NCI-H2081 treated with DMSO at 0.1 percent for 48 hours (cell line): ENCODE measurements at places on chromosomes 5 and 9.

GRCh38 chr5:83745816-83746215, 25.2 kb upstream of the HAPLN1 start:
- DNase-seq = no peak

GRCh38 chr5:166898166-166898565, 1393.3 kb upstream of the WWC1 start:
- no peak for DNase-seq

DNA sequence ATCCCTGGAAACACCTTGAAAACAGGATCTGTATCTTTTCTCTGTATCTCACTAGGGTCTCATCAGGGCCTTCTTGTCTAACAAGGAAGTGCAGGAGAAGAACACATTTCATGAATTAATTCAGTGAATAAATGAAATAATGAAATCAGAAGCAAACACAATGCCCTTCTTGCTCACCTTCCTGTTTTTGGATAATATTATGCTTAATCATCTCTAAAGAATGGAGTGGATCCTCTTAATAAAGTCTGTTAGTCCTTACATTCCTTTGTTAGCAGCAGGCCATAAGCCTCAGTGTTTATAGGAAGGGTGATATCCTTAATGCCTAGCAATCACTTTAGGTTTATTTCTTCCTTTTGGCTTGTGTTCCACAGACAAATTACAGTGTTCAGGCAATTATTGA, 837.1 kb upstream of the SEMA6A start:
- DNase-seq = no peak

- no peak for DNase-seq
These were observed 694.6 kb downstream of the DNAH5 start for GRCh38 chr5:13249854-13250253.

- DNase-seq = no peak
These were observed 11.1 kb downstream of the GM2A start for GRCh38 chr5:151264113-151264512.

DNA sequence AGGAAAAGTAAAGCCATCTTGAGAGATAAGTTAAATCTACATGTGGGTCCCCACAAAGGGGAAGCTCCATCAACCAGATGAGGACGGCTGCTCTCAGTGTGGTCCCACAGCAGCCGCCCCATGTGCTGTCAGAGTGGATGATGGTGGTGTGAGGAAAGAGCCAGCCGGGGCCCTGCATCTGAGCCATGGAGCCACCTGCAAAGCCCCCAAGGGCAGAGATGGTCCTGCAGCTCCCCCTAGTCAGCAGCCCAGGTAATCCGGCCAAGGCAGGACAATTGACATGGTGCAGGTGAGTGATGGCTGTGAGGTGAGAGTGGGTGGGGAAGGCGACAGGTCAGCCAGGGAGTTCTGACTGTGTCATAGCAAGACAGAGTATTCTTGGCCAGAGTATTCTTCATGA, 458.8 kb downstream of the ICE1 start:
- peak; percentile 18 for DNase-seq

- no peak for DNase-seq
These were observed 446.1 kb upstream of the CDH6 start for GRCh38 chr5:30747412-30747811.

- no peak for DNase-seq
These were observed 83.8 kb downstream of the SEMA4D start for GRCh38 chr9:89413963-89414638.

DNA sequence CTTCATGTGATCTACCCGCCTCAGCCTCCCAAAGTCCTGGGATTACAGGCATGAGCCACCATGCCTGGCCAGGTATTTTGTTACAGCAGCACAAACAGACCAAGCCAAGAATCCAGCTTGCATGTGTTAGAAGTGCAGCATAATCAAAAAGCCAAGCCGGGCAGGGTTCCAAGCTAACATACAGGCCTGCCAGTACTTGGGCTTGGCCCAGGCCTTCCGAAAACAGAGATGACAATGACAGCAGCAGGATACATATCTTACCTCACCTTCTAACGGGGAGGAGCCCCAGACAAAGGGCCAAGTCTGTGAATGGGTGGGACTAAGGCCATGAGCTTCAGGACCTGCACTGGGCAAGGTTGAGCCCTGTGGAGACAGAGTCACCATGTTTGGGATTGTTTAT, 91.4 kb upstream of the ZNF462 start:
- no peak for DNase-seq

- DNase-seq = no peak
These were observed 47.3 kb downstream of the FSTL4 start for GRCh38 chr5:133564921-133565565.

- no peak for DNase-seq
These were observed 37.3 kb downstream of the ADAMTS2 start for GRCh38 chr5:179307931-179308471.

GRCh38 chr5:5481206-5481605, 58.7 kb downstream of the ICE1 start:
- DNase-seq = no peak

GRCh38 chr5:121273833-121274433, 577.7 kb upstream of the FTMT start:
- DNase-seq = no peak

DNA sequence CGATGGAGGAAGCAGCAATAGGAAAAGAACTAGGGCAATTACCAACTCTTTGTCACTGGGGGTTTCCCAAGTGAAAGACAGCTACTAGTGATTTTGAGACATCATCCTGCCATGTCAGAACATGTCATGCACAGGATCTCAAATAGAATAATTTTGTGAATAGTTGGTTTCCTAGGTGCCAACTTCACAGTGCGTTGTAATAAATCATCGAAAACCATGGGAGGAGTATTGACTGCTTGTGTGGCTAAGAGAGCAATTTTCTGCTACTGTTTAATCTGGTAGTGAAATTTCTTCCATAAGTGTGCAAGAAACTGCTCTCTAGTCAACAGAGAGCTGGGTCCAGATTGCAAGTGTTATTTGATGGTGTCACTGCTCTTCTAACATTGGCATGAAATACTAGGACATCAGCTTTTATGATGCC, 168.6 kb downstream of the NNT start:
- no peak for DNase-seq

GRCh38 chr9:12814877-12815237, 40.0 kb downstream of the LURAP1L start:
- DNase-seq = no peak

DNA sequence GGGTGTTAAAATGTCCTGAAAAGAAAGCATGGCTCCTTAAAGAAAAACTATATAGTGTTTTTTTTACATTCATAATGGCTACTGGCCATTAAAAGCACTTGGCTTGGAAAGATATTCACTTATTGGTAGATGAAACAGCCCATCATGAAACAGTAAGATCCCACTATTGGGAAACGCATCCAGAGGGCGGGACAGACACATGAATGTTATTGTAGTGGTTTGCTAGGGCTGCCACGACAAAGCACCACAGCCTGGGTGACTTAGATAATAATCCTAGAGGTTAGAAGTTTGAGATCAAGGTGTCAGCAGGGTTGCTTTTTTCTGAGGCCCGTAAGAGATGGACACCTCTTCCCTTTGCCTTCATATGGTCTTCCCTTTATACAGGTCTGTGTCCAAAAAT, 139.4 kb upstream of the ANKH start:
- no peak for DNase-seq

DNA sequence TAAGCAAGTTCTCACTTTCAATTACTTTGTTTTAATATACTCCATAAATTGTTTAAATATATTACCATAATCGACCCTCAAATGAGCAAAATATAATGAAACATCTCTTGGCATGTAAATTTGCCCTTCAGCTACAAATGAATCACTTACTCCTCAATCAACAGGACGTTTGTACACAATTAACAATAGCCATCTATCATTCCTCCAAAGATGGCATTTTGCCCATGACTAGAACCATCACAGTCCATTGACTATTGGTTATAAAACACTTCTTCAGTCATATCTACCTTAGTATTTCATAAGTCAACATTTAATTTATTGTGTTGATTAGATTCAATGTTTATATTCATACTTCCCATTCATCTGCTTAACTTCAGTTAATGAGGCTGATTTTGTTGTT, 127.2 kb downstream of the CTNND2 start:
- no peak for DNase-seq

- peak; percentile 34 for DNase-seq
These were observed 4.4 kb upstream of the SHISAL2B start for GRCh38 chr5:64685866-64686265.

- no peak for DNase-seq
These were observed 167.6 kb upstream of the WWC1 start for GRCh38 chr5:168123631-168124528.

DNA sequence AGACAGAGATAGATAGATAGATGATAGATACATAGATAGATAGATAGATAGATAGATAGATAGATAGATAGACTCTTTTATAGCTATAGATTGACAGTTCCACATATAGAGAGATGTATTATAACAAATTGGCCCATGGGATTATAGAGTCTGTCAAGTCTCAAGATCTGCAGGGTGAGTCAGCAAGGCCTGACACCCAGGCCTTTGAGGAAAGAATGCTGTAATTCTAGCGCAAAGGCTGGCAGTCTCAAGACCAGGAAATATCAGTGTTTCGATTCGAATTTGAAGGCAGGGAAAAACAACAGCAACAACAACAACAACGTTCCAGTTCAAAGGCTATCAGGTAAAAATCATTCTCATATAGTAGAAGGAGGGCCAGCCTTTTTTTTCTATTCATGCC, 339.2 kb upstream of the CDH9 start:
- no peak for DNase-seq

GRCh38 chr5:172243302-172243701, 40.3 kb downstream of the UBTD2 start:
- DNase-seq = no peak

DNA sequence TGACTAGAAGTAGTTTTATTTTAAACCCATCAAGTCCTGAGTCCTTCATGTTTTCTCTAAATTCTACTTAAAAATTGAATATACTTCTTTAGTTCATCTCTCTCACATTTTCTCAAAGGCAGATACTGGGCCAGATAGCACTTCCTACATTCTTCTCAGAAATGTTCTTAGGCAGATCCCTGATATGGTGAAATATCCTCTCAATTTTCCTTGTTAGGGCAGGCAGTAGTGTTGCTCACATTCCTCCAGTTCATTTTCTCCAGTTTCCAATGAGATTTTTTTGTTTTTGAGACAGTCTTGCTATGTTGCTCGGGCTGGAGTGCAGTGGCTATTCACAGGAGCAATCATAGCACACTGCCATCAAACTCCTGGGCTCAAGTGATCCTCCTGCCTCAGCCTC, 5.7 kb downstream of the GCNT1 start:
- no peak for DNase-seq
